Stimulated activated CD8-positive, alpha-beta memory T cell treated with anti-CD3 and anti-CD28 coated beads, Interleukin-15, amount 100 ng/mL, for 48 hours (primary cell): ENCODE measurements at places on chromosomes 16 and 17.

- no peak for DNase-seq
These were observed 3.5 kb downstream of the ATP2A3 start for GRCh38 chr17:3960764-3961163.

DNA sequence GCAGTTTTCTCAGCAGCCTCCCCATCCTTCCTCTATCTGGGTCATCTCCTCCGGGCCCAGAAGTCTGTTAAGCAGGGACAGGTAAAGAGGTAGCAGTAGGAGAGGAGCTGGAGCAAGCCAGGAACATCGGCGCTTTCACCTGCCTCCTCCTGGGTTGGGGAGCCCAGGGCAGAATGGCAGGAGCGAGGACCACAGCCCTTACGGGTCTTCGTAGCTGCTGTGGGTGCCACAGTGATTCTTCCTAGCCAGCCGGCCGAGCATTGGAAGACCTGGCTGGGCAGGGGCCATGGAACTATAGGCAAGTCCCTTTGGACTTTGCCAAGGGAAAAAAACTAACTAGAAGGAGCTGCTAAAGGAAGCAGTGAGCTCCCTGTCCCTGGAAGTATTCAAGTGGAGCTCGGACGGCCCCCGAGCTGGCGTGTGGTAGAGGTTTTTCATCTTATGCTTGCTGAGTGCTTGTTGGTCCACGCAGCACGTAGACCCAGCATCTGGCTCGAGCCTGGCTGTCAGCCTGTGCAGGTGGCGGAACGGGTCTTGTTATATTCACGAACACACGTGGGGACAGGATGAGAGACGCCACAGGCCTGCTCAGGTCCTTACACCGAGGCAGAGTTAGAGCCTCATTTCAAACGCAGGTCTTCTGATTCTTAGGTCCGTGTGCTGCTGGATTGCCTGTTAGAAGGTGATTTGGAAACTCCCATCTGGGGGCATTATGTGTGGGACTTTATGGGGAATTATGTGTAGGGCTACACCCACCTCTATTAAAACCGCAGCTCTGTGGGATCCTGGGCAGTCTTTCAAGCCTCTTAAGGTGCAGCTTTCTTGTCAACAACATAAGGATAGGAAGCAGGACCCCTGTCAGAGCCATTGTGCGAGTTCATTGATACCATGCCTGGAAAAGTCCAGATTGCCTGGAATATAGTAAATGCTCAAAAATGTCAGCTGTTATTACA is 54.8 kb downstream of the OR1D5 start:
- DNase-seq: no peak

DNA sequence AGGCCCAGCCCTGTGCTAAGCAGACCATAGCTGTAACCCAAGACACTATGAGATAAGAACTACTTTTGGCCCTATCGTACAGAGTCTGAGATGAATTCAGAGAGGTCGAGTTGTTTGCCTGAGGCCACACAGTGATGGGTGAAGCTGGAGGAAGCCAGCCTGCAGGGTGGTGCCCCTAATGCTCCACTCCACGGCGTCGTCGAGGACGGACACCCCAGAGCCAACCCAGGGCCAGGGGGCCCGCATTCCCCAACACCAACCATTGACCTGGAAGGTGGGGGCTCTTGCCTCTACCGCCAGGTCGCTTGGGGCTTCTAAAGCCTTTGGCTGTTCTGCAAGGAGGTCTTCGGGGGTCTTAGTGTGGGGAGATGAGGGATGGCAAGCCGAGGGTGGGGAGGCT is 84.1 kb downstream of the IRF8 start:
- DNase-seq: no peak

DNA sequence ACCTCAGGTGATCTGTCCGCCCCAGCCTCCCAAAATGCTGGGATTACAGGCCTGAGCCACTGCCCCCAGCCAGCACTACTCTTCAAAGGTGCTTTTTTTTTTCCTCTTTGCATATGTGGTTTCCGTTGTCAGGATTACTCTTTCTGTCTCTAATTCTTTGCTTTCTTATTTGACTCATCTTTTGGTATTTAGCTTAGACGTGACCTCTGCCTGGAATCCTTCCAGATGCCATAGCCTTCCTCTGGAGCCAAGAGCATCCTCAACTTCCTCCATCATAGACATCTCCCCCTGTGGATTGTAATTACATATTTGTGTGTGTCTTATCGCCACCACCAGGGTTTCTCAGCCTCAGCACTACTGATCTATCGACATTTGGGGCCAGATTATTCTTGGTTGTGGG is 84.4 kb upstream of the XYLT1 start:
- no peak for DNase-seq

GRCh38 chr16:27169511-27170071 is 33.7 kb upstream of the KDM8 start:
- DNase-seq: peak; percentile 53

DNA sequence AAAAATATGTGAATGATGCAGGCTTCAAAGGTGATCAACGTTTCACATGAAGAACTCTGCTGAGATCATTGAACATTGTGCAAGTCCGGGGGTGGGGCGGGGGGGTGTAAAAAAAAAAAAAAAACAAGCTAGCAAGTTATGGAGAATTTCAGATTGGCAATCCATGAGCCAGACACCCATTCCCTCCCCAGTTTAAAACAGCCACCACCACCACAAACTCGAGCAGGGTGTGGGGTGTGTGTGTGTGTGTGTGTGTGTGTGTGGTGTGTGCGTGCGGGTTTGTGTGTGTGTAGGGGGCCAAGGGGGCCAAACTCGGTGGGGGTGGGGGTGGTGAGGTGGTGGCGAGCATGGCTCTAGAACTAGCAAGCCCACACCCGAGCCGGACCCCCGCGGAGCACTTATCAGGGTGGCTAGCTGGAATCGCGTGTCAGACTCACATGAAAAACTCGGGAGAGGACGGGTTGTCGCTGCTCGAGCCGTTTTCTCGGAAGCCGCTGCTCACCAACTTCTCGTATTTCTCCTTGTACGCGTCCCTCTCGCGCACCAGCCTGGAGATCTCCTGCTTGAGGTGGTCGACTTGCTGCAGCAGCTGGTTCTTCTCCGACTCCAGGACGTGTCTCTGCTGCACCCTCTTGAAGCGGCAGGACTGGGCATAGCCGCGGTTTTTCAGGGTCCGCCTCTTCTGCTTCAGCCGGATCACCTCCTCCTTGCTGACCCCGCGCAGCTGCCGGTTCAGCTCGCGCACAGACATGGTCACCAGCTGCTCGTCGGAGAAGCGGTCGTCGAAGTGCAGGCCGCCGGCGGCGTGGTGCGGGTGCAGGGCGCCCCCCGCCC is 2.0 kb downstream of the MAF start:
- no peak for DNase-seq

DNA sequence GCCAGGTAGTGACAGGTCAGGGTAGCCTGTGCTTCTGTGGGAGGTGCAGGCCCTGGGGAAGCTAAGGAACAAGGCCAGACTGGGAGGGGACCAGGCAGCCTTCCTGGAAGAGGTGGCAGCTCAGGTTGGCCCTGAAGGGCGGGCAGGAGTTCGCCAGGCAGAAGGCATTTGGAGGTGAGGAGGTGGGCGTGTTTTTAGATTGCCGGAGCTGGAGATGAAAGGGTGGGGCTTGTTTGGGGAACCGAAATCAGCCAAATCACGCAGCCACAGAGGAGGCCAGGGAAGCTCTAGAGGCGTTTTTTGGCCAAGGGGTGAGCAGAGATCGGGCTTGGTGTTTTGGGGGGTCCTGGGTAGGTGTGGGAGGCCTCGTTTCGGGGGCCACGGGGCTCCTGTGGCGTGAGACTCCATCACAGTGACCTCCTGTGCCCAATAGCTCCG is 7.6 kb downstream of the ADCY7 start:
- DNase-seq: no peak

GRCh38 chr17:73308017-73308823 is 3.6 kb downstream of the CDC42EP4 start:
- no peak for DNase-seq

GRCh38 chr16:23408242-23408822 is 44.7 kb downstream of the COG7 start:
- DNase-seq: no peak
